ENCODE measurements at places on chromosomes 12 and 14.

DNA sequence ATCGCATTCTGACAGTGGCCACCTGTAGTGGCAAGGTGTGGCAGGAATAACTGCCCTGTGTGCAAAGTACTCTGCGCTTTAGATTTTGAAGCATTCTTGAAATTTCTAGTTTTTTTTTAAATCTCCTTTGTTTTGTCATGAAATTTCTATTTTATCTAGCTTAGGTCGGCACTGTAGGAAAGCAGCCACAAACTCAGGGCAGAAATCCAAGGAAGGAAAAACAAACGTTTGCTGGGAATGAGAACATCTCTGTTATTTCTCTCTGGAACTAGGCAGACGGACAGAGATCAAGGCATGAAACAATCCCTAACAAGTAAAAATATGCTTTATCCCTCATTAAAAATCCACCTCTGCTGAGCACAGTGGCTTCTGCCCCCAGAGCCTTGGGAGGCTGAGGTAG is 1.3 kb upstream of the NR2C1 start:
- no peak for DNase-seq

DNA sequence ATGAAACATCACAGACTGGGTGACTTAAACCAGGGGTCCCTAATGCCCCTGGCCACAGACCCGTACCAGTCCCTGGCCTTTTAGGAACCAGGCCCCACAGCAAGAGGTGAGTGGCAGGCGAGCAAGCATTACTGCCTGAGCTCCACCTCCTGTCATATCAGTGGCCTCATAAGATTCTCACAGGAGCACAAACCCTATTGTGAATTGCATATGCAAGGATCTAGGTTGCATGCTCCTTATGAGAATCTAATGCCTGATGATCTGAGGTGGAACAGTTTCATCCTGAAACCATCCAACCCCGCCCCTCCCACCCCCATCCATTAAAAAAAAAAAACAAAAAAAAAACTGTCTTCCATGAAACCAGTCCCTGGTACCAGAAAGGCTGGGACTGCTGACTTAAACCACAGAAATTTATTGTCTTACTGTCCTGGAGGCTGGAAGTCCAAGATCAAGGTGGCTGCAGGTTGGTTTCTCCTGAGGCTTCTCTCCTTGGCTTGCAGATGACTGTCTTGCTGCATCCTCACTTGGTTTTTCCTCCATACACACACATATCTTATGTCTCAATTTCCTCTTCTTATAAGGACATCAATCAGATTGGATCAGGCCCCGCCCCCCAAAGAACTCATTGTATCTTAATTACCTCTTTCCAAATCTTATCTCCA is 235.9 kb downstream of the CHST11 start:
- DNase-seq: no peak

GRCh38 chr12:121872546-121873215 is 14.0 kb upstream of the HPD start:
- DNase-seq: no peak

DNA sequence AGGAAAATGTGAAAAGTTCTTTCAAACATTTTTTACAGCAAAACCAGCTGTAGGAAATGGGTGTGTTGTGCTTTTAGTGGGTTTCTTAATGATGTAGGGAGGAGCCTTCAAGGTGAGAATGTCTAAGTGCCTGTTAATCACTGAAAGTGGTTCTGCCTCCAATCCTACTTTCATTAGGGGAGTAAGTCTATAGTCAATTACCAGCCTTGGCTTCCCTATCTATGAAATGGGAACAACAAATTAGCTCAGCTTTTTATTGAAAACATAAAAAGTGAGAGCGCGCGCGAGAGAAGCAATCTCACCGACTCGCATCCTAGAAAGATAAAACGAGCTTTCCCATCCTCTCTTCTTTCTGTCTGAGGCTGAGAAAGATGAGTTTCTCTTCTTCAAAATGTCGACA is 140.0 kb upstream of the LHX5 start:
- DNase-seq: no peak

- DNase-seq: no peak
Observed at GRCh38 chr12:105756961-105757360, 381.8 kb downstream of the NUAK1 start.

- DNase-seq: no peak
Observed at GRCh38 chr14:76654573-76655108, 106.6 kb upstream of the VASH1 start.

- peak; percentile 35 for DNase-seq
Observed at GRCh38 chr12:128783129-128783574, 40.6 kb downstream of the SLC15A4 start.

- no peak for DNase-seq
Observed at GRCh38 chr14:59236195-59236594, 47.7 kb downstream of the DAAM1 start.
